ENCODE measurements at places on chromosomes 1 and 21.

DNA sequence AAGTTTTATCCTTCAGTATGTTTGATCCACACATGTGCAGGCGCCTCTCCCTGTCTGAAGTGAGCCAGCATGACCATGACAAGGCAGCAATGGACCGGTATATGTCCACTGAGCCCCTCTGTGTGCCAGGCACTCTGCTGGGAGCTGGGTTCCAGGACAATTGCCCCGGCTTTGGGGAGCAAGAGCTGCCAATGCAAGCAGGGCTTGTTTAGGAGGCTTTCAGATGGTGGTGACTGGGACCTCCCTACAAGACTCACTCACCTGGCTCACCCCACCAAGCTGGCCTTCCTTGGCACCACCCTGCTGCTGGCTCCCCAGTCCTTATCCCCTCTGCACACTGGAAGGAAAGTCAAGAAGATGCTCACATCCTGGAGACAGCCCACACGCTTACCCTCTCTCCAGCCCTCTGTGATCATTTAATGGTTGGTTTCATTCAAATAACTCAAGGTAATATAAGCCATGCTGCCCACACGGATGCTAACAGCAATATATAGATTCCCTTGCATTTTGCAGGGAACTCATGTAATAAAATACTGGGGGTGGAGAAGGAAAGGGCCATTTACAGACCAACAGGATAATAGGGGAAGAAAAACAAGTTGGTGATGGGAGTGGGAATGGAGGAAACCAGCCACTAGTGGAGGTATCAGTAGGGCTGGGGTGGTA lies 23.6 kb downstream of the KCND3 start:
- no peak for DNase-seq

DNA sequence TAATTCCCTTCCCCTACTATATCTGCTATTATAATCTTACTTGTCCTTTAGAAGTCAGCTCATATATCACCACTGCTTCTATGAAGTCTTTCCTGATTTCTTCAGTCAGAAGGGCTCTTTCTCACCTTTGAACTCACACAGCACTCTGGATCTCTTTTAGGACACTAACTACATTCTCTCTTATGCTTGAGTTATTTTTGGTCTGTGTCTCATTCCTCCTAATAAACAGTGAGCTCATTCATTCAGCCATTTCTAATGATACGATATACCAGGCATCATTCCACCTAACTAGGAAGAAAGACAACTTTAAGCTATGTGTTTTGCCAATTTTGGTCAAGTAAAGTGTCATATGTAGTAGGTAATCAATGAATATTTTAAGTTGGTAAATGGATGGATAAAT lies 1.2 kb upstream of the STYXL2 start:
- DNase-seq, result no peak

DNA sequence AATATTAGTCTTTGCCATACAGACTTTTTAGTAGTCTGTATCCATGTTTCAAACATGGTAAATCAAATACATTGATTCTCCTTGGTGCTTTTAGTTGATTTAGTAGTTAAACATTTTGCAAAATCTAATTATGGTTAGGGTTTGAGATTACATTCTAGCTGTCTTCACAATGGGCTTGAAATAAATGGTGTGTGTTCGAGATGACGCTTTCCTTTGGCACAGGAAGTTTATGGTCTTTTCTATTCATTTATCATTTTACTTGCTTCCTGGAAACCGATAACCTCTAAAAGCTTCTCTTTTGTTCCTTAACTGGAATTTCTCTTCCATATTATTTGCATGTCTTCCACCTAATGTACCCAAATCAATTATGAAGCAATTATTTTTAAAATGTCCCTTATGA lies 38.4 kb downstream of the ZP4 start:
- DNase-seq, result no peak

DNA sequence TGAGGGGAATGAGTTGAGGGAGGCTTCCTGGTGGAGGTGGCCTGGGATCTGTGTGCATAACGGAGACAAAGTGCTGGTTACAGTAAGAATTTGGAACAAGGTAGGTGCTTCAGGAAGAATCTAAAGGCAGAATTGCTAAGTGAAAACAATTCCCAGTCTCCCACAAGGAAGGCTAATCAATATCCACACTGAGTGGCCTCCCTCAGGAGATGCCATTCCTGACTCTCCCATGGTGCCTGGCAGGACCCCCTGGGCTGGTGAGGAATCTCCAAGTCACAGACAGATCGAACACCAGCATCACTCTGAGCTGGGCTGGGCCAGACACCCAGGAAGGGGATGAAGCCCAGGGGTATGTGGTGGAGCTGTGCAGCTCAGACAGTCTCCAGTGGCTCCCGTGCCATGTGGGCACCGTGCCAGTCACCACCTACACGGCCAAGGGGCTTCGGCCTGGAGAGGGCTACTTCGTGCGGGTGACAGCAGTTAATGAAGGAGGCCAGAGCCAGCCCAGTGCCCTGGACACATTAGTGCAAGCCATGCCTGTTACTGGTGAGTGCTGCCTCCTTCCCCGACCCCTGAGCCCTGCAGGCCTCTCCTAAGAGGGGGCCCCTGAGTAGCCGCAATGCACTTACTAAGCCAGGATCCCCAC lies 30.7 kb downstream of the IGFN1 start:
- no peak for DNase-seq

- no peak for DNase-seq
Observed at GRCh38 chr1:155070158-155070621, 6.7 kb downstream of the EFNA4 start.

DNA sequence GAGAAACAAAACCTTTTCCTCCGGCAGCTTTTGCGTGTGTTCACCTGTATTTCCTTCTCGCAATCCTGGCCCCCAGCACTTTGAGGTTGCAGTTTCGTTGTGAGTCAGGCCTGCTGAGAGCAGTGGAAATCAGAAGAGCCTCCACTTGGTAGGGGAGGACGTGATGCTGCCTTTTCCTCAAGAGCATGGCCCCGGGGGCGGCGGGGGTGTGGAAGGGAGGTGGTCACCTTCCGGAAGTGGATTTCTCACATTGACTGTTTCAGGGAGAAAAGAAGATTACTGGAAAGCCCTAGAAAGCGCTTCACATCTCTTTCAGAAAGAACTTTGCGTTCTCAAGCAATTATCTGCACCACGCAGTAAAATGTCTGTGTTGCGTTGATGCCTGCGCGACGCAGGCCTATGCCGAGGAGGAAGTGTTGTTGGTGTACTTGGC lies 12.2 kb upstream of the IL10 start:
- no peak for DNase-seq

DNA sequence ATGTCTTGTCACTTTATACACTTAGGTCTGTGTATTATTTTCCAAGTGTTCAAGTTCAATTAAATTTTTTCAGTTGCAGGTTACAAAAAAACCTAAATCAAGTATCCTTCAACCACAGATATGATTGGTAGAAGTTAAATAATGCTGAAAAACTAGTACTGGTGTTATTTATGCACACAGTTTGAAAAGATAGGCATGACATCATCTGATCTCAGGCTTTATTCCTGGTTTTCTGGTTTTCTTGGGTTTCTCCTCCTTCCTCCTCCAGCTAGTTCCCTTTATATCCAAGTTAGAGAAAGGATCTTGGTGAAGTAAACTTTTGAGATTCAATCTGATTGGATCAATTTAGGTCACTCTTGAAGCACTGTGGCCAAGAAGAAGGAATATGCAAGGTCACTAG lies 1201.1 kb upstream of the B3GALT2 start:
- no peak for DNase-seq

Measured in Ammon's horn (tissue), 1 donor.